ENCODE measurements at places on chromosomes 1 and 21.

- no peak for DNase-seq
Observed at GRCh38 chr1:221076391-221076811, 197.2 kb downstream of the HLX start.

DNA sequence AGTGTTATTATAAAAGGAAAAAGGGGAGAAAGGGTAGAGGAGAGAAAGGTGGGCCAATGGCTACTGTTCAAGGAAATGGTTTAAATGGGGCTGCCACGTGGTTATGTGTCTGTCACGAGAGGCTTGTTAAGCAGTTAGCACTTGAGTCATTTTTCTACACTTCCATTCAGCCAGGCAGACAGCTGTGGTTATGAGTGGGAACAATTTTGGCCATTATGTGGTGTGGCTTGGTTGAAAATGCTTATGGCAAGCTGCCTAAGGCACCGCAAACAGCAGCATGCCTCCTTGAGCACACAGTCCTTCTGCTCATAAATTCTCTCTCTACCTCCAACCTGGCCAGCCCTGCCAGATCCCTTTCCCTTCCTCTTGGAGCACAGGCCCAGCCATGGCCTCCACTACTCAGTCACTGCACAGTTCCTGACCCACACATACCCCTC, 3.2 kb upstream of the SRM start:
- peak; percentile 93 for DNase-seq

DNA sequence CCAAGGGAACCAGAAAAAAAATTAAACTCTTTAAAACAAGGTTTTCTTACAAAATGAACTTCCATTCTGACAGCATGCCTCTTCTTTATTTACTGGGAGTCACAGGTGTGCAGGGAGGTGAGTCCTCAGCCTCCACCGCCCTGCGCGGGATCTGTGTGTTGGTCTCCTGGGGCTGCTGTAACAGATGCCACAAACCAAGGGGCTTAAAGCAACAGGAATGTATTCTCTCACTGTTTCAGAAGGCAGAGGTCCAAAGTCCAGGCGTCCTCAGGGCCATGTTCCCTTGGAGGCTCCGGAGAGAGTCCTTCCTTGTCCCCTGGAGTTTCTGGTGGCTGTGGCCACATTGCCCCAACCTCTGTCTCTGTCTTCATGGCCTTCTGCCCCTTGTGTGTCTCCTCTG, 123.6 kb upstream of the C1orf174 start:
- DNase-seq, result no peak

- peak; percentile 44 for DNase-seq
Observed at GRCh38 chr1:58927041-58927721, 143.3 kb upstream of the JUN start.

DNA sequence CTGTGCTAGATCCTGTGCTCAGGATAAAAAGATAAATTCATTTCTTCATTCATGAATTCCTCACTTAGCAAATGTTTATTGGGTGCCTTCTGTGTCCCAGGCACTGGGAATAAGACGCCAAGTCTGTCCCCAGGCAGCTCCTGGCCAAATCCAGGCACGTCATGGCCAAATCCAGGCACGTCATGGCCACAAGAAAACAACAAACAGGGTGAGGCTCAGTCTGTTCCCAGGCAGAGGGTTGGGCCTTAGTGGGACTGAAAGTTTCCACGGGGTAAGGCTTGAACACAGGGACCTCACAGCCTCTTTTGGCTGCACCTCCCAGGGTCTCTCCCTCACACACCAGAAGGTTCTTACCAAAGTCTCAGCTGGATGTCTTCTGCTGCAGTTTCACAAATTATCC, 95.7 kb downstream of the PAX7 start:
- no peak for DNase-seq

DNA sequence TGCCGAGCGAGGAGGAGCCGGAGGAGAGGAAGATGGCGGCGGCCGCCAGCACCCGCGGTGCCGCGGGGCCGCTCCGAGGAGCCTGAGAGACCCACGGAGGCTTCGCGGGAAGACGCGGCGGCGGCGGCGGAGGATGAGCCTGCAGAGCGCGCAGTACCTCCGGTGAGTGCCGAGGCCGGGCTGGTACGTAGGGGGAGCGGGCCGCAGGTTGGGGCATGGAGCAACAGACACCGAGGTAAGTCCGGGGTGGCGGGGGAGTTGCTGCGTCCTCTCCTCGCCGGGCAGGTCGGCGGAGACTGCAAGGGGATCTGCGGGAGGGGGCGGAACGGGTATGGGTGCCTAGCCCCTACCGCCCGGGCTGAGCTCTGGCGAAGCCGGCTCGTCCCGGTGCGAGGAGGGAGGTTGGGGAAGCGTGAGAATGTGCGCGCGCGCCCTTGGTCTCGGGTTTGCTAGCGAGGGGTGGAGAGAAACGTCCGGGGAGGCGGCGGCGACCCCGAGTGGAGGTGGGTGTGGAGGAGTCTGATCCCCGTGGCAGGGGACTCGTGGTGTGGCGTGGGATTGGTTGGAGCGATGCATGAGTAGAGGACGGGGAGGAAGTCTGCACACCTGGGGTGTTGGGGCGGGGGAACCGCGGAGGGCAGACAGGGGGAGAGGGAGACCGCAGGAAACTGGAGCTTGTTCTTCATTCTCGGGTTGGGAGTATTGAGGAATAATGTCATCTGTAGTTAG, at the start of gene SMG7:
TSS of gene SMG7 (plus strand) at position 12 of the 729 bp plus-strand sequence. CDS start at position 134, 122 bp downstream.
- DNase-seq, result peak; percentile 8

DNA sequence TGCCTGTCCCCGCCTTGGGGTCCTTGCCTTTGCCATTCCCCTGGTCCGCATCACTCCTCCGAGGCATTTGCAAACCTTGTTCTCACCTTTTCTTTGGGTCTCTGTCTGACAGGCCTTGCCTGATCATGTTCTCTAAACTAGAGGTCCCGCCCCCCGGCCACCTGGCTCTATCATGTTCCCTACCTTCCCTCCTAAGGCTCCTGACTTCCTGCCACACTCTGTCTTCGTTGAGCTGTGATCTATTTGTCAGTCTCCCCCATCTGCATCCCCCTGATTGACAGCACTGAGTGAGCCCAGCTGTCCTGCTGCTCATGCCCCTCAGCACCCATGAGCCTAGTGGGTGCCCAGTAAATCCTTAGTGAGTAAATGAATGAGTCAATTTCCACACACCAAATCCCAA, 22.8 kb downstream of the ERG start:
- no peak for DNase-seq

GRCh38 chr1:71190843-71191242, 110.0 kb upstream of the ZRANB2 start:
- no peak for DNase-seq

DNA sequence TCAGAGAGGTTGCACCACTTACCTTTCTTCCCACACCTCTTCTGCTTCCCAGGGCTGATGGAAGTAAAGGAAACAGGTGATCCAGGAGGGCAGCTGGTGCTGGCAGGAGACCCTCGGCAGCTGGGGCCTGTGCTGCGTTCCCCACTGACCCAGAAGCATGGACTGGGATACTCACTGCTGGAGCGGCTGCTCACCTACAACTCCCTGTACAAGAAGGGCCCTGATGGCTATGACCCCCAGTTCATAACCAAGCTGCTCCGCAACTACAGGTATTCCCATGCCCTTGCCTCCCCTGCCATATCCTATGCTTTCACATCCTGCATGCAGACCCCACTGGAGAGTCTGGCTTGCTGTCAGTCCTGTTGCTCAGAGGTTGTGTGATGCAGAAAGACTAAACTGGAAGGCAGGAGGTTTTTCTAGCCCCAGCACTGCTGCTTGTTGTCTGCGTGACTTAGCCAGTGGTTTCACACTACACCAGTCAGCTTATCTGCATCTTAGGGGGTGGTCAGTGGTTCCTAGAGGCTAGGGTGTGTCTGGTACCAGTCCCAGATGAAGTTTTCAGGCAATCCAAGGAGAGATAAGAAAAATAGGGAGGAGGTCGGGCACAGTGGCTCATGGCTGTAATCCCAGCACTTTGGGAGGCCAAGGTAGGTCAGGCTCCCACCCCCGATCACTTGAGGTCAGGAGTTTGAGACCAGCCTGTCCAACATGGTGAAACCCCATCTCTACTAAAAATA, 10.2 kb downstream of the RHOC start:
- no peak for DNase-seq

DNA sequence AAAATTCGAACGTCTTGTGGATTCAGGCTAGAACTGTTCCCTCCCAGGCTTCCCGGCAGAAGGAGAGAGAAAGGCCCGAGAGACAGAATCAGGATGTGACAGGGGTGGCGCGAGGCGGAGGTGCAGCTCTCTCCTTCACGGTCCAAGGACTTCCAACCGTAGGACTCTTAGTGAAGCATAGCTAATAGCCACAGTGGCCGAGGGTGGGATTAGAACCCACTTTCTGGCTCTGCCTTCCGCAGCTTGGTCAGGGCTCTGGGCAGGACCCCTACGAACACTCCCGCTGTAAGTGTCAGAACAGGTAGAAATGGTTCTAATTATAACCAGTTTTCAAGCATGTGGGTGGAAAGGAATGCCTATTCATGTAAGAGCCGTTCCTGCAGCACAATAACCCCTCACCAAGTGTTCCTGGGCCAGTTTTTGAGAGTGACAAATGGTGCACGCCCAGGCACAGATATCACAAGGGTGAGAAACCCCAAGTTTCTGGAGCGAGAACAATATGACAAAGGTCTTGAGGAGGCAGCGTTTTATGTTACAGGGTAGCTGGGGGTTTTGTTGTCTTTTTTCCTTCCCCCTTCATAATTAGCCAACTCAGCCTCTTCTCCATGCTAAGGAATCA, 86.4 kb downstream of the SYF2 start:
- peak; percentile 46 for DNase-seq

DNA sequence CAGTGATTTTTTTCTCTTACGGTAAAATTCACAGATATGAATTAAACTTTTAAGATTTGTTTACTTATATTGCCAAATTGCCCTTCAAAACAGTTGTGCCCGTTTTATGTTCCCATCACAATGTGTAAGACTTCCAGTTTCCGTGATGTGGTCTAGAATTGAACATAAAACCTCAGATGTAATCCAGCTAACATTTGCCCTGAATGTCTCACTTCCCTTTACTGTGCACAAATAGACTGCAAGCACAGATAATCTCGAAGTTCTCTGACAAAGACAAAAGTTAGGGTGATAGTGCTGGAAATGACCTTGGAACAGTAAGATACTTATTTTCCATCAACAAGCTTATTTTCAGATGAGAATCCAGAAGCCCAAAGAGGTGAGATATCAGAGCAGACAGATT, 177.5 kb downstream of the ZZZ3 start:
- DNase-seq, result no peak

DNA sequence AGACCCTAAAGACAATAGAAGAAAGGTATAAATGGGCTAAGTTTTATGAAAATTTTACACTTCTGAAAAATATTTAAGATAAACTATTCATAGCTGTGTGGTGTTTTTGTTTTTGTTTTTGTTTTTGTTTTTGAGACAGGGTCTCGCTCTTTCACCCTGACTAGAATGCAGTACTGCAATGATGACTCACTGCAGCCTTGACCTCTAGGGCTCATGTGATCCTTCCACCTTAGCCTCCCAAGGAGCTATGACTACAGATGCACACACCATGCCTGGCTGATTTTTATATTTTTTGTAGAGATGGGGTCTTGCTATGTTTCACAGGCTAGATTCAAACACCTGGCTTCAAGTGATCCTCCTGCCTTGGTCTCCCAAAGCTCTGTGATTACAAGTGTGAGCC, 66.6 kb downstream of the PUM1 start:
- no peak for DNase-seq

GRCh38 chr1:198088360-198089071, 68.3 kb upstream of the NEK7 start:
- DNase-seq, result no peak

- no peak for DNase-seq
Observed at GRCh38 chr1:33130297-33130696, 49.3 kb downstream of the AZIN2 start.

DNA sequence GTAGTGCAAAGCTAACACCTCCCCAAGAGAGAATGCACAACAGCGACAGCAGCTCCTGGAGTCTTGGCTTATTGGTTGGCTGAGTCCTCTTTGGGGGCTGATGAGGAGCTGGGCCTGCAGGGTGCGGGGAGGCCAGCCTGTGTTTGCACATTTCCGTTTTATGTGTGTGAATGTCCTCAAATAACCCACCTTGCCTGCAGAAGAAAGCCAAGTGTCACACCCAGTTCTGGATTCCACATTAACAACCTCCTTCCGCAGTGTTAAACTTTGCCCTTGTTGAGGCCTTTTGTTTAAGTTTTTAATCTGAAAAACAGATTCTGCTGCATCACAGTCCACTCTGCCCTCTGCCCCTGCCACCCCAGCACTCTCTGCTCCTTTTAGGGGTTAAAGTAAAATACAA, 274.5 kb downstream of the TM2D1 start:
- DNase-seq, result no peak

DNA sequence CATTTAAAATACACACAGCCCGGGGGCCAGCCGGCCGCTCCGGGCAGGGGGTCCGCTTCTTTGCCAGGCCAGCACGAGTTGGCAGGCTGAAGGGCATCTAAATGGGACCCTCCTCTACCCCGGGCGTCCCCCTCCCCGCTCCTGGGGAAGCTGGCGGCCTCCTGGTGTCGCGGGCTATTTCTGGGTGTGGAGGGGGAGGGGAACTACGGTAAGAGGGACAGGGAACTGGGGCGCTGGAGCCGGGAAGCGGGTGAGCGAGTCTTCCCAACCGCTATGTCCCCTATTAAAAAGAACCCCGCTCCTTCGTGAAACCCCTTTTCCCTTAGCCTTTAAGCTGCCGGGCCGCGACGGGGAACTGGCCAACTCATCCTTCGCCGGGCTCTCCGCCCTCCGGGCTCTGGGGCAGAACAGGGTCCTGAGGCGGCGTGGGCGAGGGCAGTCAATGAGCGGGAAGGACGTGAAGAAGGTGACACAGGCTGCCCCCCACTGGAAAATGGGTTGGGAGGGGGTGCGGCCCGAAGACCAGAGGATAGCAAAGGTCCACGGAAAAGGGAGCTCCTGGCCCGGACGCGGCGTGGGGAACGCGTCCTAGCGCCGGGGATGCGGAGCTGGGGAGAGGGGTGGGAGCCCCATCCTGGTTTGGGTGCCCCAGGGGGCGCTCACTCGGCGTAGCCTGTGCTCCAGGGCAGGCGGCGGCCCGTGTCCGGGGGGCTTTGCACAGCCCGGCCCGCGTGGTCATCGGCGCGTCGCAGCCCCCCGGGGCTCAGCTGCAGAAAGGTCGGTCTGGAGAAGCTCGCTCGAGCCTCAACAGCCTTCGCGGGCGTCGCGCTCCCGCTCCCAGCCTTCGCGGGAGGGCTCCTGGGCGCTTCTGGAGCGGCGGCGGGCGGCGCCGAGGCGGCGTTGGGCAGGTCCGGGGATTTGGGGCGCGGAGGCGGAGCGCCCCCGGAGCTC, 544 bp downstream of the PPM1J start:
- no peak for DNase-seq

DNA sequence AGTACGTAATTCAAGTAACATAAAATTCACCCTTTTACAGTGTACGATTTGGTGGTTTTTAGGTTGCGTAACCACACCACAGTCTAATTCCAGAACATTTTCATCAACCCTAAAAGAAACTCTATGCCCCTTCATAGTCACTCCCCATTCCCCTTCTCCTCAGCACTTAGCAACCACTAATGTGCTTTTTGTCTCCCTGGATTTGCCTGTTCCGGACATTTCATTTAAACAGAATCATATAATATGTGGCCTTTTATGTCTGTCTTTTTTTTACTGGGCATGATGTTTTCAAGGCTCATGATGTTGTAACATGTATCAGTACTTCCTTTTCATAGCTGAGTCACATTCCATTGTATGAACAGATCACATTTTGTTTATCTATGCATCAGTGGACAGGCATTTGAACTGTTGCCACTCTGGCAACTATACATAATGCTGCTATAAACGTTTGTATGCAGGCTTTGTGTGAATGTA, 20.8 kb downstream of the OBSCN start:
- DNase-seq, result no peak
